ENCODE measurements at places on chromosomes 11 and 22.

GRCh38 chr11:11583801-11584529 is 37.8 kb downstream of the GALNT18 start:
- no peak for DNase-seq

- DNase-seq = no peak
Observed at GRCh38 chr22:42816336-42816735, 40.7 kb downstream of the ARFGAP3 start.

DNA sequence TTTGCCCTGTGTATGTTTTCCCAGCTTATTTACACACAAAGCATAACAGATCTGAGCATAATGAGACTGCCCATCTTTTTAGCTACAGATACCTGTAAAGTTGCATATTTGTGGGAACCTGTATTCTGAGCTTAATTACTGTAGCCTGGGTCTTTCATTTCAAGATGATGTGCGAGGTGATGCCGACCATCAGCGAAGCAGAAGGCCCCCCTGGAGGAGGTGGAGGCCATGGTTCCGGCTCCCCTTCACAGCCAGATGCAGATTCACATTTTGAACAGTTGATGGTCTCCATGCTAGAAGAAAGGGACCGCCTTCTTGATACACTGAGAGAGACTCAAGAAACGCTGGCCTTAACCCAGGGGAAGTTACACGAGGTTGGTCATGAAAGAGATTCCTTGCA is 1.5 kb downstream of the PPFIA1 start:
- DNase-seq = no peak

DNA sequence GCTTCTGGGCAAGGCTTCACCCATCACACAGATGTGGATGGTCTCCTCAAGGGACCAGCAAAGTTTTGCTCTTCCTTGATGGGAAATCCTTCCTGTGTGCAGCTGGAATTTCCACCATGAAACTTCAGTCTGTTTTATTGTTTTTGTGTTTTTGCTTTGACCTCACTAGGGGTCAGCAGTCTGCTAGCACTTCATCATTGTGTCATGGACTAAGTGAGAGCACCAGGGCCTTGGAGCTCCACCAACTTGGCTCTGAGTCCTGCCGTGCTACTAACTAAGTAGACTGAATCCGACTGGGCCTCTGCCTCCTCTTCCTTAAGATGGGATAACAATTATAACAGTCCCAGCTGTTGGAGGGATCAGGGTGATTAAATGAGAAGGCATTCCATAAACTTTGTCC is 305.8 kb upstream of the NCAM1 start:
- DNase-seq = peak; percentile 53

DNA sequence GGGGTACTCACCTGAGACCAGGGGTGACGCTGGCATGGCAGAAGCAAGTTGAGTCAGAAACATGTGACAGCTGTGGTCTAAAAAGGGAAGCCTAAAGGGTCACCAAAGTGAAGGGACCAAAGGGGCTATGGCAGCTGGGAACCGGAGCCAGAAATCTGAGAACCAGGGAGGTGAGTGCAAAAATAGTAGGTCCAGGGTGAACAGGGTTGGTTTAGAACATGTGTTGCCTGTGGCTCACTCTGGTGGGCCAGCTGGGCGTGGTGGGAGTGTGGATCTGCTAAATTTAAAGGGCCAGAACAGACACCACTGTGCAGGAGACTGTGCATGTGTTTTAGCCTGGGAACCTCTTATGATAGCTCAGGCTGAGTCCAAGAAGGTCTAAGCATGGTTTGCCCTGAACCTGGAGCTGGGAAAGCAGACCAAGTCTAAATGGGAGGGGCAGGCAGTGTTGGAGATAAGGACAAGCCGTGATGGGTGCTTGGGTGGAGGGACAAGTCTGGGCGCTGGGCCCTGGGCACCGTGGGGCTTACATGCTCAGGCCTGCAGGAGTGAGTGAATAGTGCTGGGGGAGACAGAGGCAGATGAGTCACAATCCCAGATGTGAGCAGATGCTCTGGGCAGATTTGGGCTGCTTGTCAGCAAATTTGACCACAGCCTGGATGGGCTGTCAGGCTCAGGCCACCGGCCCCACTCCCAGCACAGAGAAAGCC is 41.4 kb upstream of the ZBED5 start:
- DNase-seq = no peak
